Hypothalamus (tissue), 51 donors: ENCODE measurements at places on chromosomes 12 and 14.

DNA sequence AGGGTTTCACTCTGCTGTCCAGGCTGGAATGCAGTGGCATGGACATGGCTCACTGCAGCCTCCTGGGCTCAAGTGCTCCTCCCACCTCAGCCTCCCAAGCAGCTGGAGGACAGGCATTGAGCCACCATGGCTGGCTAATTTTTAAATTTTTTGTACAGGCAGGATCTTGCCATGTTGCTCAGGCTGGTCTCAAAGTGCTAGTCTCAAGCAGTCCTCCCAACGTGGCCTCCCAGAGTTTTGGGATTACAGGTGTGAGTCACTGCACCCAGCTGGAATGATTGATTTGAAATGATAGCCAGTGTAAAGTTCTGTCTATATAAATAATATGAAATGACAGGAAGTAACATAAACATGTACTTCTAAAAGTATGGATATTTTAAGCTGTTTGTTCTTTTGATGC lies 172.7 kb downstream of the FUT8 start:
- no peak for DNase-seq

DNA sequence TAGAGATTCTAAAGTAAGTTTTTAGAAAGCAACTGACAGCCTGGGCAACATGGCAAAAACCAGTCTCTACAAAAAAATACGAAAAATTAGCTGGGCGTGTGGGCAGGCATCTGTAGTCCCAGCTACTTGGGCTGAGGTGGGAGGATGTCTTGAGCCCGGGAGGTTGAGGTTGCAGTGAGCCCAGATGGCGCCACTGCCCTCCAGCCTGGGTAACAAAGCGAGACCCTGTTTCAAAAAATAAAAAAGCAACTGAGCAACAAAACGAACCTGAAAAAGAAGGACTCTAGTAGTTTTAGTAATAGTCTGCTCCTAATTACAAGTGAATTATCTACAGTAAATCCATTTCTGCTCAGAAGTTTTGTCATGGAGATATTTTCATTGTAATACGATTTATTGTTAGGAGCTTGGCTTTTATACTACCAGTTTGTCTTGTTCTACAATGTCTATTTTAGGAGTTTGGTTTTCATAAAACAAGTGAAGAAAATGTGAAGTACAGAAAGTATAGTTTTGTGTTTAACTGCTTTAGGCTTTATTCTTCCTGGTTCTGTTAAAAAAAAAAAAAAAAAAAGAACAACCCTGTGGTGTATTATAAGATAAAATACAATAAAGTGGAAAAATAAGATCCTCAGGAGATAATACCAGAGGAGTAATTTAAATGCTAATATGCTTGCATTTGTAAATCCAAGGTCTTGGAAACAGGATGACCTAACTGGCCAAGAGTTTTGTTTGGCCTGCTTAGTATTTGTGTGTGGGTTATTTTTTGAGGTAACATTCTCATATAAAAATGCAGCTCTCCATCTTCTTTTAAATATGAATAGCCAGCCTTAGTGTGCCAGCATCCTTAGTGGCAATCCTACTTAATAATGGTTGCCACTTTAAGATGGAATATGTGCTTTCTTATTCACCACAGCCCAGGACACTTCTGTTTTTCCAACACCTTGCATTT lies 2.8 kb downstream of the TMX1 start:
- no peak for DNase-seq

GRCh38 chr14:75096959-75097358 lies 27.5 kb downstream of the ZC2HC1C start:
- DNase-seq, result no peak

DNA sequence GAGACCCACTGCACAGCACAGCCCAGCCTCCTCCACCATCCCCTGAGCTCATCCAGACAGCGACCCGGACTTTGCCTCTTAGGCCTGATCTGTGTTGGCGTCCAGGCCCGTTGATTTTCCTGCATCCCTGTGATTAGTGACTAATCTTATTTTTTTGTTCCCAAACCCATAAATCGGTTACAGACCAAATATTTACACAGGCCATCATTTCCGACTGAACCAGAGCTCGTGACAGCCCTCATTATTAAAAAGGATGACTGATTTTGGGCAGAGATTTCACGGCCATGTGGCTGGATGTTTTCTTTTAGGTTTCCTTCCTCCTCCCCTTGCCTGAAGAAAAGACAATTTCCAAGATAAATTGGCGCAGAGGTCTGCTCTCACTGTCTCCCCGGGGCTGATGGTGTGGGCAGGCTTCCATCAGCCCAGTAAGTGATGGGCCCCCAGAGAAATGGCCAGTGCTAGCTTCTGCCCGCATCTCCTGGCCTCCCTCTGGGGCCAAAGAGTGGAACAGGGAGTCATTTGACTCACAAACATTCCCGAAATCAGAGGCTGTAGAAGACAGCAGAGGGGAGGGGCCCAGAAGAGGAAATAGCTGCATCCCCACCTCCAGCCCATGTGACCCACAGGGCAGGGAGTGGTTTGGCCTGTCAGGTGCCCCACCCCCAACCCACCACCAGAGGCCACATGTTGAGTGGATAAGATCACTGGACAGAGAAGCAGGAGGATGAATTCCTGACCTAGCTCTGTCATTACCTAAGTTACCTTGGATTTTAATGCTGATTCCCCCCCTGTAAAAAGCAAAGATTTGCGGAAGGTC lies 283.5 kb downstream of the KSR2 start:
- no peak for DNase-seq

GRCh38 chr12:57176846-57177245 lies 29.4 kb upstream of the LRP1-AS start:
- no peak for DNase-seq

GRCh38 chr12:64767495-64767894 lies 8.3 kb upstream of the GNS start:
- no peak for DNase-seq

DNA sequence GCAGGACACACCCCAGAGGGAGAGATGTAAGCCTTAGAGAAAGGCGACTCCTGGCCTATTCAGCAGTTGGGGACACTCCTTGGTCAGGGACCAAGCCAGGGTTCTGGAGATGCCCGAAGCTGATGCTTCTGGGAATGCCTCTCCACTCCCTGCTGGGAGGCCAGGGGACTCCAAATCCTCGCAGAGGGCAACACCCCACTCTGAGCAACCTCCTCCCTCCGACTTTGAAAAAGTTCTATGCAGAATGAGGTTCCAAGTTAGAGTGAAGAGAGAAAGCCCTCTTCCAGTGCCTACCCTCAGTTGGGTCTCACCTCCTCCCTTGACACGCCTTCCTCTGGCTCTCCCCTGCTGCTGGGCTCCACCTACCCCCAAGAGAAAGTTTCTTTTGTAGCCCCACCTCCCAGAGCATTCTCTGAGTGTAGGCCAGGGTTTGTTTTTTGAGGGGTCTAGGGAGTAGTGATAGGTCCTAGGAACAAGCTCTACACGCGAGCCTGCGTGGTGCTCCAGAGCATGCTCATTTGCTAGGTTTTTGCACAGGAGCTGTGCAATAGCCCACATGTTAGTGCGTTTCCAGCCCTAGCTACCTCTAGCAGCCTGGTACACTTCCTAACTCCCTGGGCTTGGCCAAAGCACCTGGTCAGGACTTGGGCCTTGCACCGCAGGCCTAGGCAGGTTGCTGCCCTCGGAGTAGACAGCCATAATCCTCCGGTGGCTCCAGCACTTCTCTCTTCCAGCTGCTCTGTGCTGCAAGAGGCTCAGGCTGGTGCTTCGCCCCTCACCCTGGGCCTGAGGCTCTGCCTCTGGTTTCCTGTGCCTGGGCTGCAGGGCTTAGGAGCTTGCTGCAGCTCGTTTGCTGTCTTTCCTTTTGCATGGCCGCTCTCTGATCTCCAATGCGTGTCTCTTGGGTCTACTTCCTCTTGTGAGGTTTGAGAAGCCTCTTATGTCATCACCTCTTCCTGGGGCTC lies 590 bp upstream of the CEBPE start:
- DNase-seq, result no peak

GRCh38 chr14:72443991-72444441 lies 449.9 kb downstream of the DPF3 start:
- DNase-seq, result no peak

GRCh38 chr12:80778005-80778541 lies 61.4 kb downstream of the MYF5 start:
- DNase-seq, result peak; percentile 1

DNA sequence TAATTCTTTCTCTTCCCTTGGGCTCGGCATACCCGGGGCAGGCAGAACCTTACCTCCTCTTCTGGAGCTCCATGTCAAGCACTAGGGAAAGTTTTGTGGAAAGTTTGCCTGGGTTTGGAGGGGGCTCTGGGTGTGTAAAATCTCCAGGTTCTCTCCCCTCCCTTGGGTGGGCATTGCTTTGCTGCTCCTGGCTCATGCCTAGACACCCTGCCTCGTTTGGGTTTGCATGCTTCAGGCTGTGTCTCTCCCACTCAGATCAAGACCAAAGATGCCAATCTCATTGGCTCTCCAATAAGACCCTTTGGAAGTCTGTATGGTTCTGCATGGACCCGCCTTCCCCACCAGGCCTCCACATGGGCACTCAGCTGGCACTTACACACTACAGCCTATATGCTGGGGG lies 6.2 kb upstream of the KRT2 start:
- no peak for DNase-seq

DNA sequence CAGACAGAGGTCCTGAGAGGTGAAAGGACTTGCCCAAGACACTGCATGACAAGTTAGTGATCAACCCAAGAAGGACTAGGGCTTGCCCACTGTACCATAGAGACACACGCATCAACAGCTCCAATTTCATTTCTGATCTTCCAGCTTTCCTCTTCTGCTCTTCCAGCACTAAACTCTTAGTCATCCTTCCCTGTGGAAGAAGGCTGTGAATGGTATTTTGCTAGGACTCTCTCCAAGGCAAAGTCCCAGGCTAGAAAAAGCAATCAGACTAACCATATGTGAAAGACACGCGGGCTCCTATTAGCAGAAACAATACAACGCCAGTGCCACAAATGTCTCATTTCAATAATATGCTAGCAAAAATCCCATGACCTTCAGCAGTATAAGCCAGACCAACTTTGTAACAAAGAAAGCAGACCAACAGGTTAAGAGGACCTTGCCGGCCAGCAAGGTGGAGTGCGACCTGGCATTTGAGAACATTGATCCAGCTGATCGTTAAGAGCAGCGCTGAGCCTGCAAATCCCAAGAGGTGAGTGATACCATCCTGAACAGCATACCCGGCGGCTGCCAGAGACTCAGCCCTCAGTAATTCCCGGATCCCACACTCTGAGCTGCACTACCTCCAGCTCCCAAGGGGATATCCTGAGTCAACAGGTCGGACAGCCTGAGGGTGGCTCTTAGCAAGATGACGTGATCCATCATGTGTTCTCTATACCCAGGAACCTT lies 132.5 kb downstream of the FOXN3 start:
- no peak for DNase-seq

GRCh38 chr12:40820794-40821484 lies 128.7 kb downstream of the CNTN1 start:
- no peak for DNase-seq

DNA sequence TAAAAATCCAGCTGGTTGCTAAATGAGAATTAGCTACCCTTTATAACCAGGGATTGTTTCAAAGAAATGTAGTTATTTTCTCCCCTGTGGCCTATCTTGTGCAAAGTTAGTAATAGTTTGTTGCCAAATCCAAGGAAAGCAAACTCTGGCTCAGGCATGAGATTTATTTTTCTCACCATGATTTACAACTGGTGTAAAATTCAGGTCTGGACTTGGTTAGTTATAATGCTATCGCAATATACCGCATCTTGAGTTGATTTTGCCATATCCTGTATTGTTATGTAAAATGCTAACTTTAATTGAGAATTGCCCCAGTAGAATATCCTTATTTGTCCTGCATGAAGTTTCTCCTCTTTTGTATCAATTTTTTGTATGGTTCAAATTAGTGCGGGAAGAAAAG lies 135.5 kb downstream of the CRADD start:
- no peak for DNase-seq

DNA sequence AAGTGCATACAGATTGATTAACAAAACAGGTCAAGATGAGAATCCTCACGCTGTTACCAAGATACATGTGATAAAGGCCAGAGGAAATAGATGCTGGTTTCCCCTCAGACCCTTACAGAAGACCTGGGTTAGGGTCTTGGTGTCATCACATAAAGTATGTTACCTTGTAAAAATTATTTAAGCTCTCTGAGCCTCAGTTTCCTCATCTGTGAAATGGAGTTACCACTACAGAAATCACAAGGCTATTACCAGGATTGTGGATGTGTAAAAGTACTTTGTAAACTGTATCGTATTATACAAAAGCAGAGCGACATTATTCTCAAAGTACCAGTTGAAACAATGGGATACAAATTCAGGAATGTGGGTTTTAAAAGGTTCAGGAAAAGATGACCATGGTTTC lies 14.0 kb downstream of the SAMD4A start:
- no peak for DNase-seq

GRCh38 chr12:121800694-121801594 lies 2.9 kb upstream of the SETD1B start:
- peak; percentile 31 for DNase-seq

DNA sequence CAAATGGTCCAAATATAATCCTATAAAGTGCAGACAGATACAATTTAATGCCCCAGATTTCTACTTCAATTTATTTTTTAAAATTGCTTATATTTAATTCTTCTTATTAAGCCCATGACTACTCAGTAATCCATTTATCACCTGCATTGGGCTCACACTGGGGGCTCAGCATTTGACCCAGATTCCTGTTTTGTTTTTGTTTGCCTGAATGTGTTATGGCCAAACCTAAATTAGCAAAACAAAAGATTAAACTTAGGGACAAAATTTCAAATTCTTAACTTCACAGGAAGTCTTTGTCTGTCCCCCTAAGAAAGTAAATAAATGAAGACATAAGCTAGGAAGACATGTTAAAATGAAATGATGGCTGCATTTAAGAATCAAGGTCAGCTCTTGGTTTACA lies 322.3 kb downstream of the RMST start:
- no peak for DNase-seq

DNA sequence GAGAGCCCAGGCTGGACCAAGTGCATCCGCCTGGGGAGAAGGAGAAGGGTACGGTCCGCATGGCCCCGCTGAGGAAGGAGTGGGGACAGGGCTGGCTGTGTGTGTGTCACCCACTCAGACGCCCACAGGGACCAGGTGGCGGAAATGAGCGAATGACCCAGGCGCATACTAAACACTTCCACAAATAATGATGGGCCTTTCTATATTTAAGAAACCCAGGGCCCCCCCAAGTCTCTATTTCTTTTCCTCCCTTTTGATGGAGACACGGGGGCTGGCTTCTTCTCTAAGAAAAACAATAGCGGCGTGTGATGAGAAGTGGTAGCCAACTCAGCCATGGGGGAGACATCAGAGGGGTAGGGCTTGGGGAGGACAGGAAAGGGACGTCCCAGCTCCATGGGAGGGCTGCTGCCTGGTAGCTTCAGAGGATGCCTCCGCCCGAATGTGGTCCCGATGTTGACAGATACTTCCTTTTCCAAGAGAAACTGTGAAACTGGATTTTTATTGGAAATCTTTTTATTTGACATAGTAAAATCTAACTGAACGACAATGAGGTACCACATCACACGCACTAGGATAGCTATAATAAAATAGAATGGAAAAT lies 6.3 kb upstream of the MAP1LC3B2 start:
- DNase-seq, result no peak

GRCh38 chr14:68622856-68623255 lies 170.0 kb downstream of the ZFP36L1 start:
- no peak for DNase-seq

GRCh38 chr14:72745546-72745945 lies 148.4 kb downstream of the DPF3 start:
- DNase-seq, result no peak

- no peak for DNase-seq
These were observed 366.5 kb downstream of the LRFN5 start for GRCh38 chr14:41973178-41973577.
